ENCODE measurements at places on chromosomes 6 and 20.

DNA sequence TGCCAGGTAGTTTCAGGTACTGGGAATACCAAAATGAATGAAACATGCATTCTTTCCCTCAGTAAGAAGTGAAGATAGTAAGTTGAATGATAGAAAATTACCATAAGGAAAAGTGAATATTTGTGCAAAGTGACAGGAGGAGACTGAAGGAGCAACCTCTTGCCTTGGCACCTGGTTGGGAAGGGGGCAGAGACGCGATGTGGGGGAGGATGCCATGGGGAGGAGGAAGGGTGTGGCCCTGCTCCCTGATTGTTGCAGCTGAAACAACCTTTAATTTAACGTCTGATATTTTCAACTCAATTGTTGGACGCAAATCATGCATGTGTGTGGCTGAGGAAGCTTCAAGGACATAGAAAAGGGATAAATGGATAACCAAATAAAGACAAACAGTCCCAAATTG, 72.1 kb upstream of the ENPP5 start:
- no peak for DNase-seq

DNA sequence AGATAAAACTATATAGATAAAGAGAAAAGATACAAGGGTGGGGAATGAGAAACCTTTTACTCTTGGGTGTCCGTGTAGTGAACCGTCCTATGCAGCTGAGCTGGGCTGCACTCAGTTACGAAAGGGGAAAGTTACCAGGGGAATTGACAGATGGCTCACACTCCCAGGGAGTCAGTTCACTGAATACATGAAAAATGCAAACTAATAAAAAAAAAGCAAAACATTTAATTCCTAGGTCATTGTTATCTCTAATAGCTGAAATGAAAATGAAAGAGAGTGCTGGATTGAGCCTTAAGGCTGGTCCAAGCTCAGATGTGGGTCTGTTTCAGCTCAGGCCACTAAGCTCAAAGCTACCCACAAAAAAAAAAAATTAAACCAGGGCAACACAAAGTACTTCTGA, 138.0 kb downstream of the THBS2 start:
- no peak for DNase-seq

DNA sequence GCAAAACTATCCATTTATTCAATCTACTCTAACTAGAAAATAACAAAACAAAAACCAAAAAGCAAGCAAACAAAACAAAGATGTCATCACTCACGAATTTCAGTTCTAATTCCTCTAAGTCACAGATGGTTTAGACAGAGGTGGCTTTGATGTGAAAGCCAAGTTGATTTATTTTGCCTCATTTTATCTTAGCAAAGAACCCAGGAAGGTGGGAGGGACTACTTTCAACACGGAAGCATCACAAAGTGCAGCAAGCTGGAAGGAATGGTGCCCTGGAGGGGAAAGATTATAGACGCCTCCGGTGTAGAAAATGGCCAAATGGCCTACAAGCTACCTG, 88.4 kb downstream of the LAMP5 start:
- no peak for DNase-seq

GRCh38 chr6:109314313-109314712, 68.0 kb downstream of the CD164 start:
- DNase-seq: no peak

DNA sequence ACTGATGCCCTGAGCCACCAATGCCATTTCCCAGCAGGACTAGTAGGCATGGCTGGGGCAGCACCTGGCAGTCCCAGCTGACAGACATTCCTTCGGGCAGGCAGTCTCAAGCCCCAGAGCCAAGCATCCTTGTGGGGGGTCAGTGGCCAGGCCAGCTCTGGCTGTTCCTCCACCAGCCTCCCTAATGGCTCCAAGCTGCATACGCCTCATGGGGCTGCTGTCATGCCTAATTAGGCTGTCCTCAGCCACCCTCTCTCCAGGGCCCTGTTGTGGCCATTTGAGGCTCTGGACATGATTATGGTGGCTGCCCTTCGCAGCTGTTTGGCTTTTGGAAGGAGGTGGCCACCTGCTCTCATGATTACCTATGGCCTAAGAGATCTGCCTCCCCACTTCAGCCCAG, 79.4 kb downstream of the DLGAP4 start:
- DNase-seq: no peak

- no peak for DNase-seq
Measured at GRCh38 chr6:48136856-48137255, 25.9 kb upstream of the PTCHD4 start.

- no peak for DNase-seq
Measured at GRCh38 chr6:89085409-89086205, 5.1 kb downstream of the PNRC1 start.

DNA sequence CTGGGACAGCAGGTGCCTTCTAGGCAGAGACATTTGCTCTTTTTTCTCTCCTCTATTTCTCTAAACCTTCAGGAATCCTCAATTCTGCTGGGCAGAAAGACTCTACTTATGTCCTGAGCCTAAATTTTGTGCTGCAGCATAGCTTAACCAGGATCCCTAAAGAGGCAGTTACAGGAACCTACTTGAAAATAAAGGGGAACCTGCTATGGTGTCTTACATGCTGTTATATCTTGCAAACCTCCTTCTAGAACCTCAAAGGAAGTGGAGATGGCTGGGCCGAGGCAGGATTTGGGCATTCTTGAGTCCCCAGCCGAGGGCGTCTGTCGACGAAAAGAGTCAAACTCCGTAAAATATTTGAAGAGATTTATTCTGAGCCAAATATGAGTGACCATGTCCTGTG, 17.1 kb upstream of the GMNN start:
- DNase-seq: no peak

- no peak for DNase-seq
Measured at GRCh38 chr6:22556266-22556665, 13.1 kb upstream of the HDGFL1 start.

DNA sequence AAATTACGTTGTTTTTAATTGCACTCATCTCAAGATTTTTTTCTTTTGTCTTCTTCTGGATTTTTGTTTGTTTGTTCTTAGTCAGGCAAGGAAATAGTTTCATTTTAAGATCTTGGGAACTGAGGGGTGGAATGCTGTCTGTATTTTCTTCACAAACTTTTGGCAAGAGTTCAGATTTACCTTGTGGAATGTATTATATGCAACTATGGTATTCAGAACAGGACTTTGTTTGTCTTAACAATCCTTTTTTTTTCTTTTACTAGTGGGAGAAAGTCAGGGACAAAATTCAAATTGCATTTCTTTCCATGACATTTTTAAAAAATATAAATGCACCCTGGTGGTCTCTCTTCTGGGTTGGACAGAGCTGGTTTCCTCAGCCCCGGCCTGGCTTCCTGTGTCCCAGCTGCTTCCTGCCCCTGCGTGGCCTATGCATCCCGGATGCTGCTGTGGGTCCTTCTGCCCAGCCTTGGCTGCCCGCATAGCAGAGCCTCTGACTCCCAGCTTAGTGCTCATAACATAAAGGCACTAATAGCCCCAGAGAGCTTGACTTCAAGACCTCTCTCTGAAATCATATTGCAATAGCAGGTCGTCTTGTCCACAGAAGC, 520.7 kb downstream of the QKI start:
- DNase-seq: no peak

- no peak for DNase-seq
Measured at GRCh38 chr20:16434062-16434664, 139.1 kb downstream of the KIF16B start.

DNA sequence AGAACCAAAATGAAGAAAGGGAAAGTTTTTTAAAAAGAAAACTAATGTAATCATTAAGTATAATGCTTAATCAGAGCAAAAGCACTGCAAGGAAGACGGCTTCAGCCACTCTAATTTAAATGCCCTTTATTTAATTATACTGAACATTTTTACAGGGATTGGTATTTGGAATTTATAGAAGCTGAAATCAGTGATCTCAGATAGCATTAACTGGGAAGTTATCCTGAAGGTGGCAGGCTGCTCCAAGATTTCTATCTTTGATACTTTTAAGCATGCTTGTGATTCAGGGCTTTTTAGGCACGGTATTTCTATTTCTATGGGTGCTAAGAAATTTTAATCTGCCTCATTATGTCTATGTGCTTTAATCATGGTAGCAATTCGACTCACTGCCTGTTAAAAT, 1.3 kb upstream of the NDUFAF4 start:
- no peak for DNase-seq

DNA sequence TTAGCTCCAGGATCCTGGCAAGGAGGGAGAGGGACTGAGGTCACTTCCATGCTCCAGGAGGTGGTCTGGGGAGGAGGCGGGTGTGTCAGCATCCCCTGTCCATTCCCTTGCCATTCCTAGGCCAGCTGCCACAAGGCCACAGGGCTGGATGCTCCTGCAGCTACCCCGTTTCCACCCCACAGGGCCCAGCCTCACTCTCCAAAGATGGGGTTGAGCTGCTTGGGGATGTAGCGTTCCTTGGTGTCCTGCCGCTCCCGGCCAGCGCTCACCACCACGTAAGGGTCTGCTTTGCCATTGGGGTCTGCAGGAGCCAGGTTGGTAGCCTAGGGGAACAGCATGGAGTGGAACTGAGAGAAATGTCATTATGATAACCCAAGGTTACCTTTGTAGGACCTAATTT, 23.0 kb downstream of the ERGIC3 start:
- no peak for DNase-seq

DNA sequence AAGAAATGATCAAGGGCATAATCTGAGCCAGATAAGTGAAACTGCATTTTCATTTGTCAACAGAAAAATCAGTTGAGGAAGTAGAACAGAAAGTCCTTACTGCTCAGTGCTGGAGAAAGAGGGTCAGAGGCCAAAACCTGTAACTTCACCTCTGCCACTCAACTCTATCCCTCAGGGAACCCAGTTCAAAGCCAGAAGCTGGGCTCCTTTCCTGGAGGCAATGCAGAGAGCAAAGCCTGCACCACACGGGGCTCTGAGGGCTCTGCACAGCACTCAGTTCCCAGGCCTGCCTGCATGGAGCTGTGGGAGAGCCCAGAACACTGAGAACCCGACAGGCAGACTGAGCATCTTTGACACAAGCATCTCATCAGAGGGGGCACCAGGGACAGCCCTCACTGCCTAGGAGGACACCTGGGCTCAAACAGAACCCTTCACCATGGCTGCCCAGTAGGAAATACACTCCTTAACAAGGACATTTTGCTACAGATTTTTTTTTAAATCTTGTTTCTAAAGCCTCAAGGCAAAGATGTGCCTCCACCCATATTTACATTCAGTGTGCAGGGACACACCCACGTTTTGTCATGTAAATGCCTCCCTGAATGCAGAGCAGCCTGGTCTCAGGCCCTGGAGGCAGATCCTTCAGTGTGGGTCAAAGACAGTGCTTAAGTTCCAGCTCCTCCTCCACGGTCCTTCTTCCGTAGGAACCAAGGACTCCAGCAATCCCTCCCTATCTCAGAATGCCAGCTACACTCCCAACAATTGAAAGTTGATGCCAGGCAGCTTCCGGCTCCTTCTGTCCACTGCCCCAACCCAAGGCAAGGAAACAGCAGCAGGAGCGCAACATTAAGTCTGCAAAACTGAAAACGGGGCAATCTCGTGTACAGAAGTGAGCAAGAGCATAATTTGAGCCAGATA, 6.6 kb downstream of the RNASET2 start:
- DNase-seq: no peak

DNA sequence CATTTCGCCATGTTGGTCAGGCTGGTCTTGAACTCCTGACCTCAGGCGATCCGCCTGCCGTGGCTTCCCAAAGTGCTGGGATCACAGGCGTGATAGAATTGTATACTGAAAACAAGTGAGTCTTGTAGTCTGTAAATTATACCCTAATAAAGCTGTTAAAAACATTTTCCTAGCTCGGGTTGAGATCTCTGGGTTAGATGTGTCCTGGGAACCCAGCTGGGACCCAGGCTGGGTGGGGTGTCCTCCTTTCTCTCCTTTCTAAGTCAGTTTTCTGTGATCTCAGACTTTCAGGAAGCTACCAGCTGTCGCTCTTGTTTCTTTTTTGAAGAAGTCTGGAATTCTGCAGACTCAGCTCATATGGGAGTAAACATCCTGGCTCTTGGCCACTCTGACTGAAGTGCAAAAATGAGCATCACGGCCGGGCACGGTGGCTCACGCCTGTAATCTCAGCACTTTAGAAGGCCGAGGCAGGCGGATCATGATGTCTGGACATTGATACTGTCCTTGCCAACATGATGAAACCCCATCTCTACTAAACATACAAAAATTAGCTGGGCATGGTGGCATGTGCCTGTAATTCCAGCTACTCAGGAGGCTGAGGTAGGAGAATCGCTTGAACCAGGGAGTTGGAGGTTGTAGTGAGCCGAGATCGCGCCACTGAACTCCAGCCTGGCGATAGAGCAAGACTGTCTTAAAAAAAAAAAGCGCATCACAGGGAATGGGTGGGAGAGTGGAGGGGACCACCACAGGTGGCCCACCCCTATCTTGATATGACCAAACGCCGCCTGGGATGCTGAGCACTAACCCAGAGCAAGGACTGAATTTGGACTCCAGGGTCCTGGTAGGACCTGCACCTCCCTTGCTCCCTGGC, 9.9 kb upstream of the PCIF1 start:
- no peak for DNase-seq

GRCh38 chr6:165098165-165098564, 211.2 kb downstream of the C6orf118 start:
- DNase-seq: no peak

Measured in cortex of kidney (tissue), 1 donor.